Central memory CD4-positive, alpha-beta T cell (primary cell): ENCODE measurements at places on chromosomes 3 and 15.
A peak's percentile ranks its signal among the peaks of the same experiment; 100 is the strongest.

DNA sequence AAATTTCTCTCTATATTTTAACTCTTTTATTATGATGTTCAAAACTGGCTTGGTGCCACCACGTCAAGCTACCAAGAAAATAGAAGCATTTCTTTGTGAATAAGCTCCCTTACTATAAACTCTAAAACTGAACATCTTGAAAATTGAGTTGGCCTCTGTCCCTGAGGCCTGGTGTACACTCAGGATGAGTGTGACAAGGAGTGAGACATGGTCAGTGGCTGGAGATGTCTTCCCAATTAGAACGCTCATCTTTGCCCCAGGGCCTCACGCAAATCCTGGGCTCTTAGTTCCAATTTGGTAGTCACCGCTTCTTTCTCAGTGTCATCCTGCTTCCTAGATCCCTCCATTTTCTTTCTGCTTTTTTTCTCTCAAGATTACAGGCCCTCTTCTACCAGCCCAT is 26.2 kb downstream of the SLC2A2 start:
- no peak for DNase-seq

- no peak for DNase-seq
Observed at GRCh38 chr15:39125226-39125625, 455.7 kb upstream of the THBS1 start.

DNA sequence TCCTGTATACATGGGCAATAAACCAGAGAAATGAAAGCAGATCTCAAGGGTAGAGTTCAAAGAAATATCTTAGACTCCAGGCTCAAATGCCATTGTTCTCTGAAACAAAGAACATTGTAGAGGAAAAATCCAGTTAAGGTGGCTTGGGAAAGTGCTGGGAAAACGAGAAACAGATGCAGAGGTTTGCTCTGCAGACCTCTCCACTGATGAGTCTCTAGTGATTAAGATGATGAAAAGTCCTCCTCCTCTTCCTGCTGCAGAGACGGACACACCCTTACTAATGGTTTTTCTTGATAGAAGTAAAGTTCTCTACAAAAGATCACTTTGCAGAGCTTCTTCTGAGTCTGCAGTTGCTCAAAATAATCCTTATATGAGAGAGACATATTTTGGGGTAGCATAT is 264.7 kb downstream of the GABRG3 start:
- DNase-seq: no peak

DNA sequence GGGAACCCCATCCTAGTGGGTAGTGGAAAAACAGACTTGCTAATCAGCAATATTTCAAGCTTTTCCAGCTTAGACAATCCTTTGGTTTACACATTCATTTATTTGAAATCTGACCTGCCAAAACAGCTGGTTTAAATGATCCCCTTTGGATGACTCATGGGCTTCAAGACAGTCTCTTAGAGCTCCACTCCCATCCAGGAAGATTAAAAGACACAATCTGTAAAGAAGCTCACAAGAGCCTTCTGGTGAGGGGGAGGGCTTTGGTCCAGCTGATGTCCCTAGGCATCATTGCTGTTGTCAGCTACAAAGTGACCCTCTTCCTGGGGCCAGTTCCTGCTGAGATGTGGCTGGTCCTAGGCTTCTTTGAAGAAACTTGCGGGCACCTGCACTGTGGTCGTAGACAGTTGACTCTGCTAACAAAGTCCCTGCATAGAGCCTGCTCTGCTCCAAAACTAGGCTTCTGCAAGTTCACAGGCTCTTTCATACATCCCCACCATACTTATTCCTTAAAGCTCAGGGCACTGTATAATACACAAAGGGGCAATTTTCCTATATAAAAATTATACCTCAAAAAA is 73.7 kb downstream of the IGSF11 start:
- DNase-seq: no peak

- DNase-seq: no peak
Observed at GRCh38 chr3:150763841-150764483, 993 bp upstream of the SIAH2 start.

GRCh38 chr3:13391308-13391707 is 28.8 kb downstream of the NUP210 start:
- no peak for DNase-seq

GRCh38 chr3:117873249-117873600 is 1161.4 kb downstream of the IGSF11 start:
- DNase-seq: no peak

GRCh38 chr3:23421811-23422516 is 218.8 kb downstream of the UBE2E2 start:
- no peak for DNase-seq

DNA sequence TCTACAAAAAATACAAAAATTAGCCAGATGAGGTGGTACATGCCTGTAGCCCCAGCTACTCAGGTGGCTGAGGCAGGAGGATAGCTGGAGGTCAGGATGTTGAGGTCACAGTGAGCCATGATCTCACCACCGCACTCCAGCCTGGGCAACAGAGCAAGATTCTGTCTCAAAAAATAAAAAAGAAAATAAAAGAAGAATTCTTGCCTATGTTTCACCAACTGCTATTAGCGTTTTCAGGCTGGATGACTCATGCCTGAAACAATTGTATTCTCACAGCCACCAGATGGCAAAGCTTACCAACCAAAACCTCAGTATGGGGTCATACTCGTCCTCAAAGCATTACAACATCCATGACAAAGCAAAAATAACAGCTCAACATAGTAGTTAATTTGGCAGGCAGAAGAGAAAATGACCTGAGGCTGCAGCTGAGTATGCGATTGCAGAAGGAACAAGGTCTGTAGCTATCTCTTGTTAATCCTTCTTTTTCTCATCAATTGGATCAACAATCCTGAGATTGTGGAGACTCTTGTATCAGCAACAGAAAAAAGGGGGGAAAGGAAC is 52.2 kb downstream of the TP53BP1 start:
- DNase-seq: peak; percentile 2

- DNase-seq: no peak
Observed at GRCh38 chr15:77027697-77028450, 32.9 kb downstream of the PSTPIP1 start.

- no peak for DNase-seq
Observed at GRCh38 chr3:160180581-160181216, 44.5 kb upstream of the C3orf80 start.

GRCh38 chr3:166837535-166837934 is 542.6 kb downstream of the ZBBX start:
- no peak for DNase-seq

- DNase-seq: peak; percentile 21
Observed at GRCh38 chr3:108862865-108863798, 40.5 kb downstream of the TRAT1 start.

- no peak for DNase-seq
Observed at GRCh38 chr3:179610066-179610465, 5.5 kb downstream of the NDUFB5 start.

GRCh38 chr15:34808016-34808415 is 12.7 kb upstream of the ACTC1 start:
- DNase-seq: no peak

DNA sequence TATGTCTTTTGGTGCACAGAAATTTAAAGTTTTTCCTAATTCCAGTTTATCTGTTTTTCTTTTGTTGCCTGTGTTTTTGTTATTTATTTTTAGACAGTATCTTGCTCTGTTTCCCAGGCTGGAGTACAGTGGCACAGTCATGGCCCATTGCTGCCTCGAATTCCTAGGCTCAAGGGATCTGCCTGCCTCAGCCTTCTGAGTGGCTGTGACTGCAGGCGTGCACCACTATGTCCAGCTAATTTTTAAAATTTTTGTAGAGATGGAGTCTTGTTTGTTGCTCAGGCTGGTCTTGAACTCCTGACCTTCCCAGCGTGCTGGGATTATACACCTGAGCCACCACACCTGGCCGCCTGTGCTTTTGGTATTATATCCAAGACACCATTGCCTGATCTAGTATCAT is 22.8 kb downstream of the KAT2B start:
- no peak for DNase-seq

DNA sequence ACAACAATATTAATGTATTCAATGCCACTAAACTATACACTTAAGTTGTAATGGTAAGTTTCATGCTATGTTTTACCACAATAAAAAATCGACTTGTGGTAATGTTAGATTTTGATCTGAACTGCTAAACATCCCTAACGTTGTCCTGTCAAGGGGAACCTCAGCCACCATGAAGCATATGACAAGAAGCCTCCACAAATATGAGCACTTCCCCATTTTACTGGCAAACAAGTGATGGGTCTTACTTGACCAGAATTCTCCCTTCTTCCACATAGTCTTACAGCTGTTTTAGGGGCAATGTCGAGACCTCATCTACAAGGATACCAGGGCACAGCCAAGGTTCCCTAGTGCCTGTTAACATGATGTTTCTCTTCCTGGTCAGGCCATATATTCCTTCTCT is 124.2 kb upstream of the ABI3BP start:
- DNase-seq: no peak
